ENCODE measurements at places on chromosomes 5 and 9.

DNA sequence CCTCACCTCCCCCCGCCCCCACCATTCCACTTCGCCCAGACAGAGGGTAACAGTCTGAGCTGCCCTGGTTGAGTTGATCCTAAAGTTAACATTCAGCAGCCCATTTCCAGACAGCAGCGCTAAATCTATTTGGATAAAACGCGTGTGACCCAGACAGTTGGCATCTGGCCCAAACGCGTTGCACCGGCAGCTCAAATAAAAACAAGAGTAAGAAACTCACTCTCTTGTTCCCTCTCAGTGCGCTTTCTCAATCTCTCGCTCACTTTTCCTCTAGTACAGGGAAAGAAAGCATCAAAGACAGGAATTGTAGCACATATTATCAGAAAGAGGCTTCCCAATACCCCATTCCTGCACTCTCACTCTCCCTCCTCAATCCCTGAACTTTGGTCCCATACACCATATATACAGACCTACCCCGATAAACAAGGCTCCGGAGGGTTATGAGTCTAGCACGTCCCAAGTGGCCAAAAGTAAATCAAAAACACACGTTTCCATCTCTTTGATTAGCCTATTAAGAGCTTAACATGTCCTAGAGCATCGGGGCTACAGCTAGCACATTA lies 1.3 kb downstream of the ADAMTS6 start:
- DNase-seq: peak; percentile 88

- DNase-seq: no peak
Observed at GRCh38 chr9:127788337-127789011, 2.6 kb downstream of the CDK9 start.

GRCh38 chr5:114727358-114727757 lies 365.5 kb downstream of the KCNN2 start:
- no peak for DNase-seq

GRCh38 chr9:72883875-72884274 lies 69.0 kb downstream of the ALDH1A1 start:
- no peak for DNase-seq

DNA sequence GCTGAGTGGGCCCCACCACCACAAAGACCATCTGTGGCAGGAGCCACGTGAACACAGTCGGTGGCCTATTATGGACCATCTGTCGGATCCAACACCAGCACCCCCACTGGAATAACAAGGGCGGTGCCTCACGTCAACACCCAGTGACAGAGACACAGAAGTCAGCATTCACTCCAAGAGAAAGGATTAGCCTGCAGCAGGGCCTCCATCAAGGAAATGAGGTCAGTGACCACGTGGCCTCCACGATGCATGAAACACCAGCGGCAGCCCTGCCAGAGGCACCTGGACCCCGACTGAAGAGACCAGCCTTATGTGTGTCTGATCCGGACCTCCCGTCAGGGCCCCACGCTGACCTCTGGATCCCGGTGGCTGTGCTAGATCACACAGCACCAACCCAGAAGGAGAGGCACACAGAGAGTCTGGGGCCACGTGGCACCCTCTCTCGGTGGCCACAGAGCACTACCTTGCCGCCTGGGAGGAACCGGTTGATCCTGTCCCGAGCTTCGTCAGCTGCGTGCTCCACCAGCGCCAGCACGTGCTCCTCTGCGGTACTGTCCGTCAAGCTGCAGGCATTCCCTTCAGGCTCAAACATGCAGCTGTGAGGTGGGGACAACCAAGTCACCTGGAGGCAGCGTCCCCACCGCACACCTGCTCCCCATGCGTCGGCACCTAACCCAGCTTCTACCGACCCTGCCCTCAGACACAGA lies 9.0 kb downstream of the BRD9 start:
- no peak for DNase-seq

DNA sequence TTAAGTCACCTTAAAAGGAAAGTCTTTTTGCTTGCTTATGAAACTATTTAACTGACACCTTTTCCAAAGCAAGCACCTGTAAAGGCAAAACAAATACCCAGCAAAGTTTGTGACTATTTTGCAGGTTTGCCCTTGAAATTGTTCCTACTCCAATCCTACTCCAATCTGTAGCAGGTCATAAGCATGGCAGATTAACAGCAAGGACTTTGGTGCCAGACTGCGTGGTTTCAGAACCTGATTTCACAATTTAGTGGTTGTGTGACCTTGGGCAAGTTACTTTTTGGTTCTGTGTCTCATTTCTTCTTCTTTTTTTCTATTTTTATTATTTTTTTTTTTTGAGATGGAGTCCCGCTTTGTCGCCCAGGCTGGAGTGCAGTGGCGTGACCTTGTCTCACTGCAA lies 282.1 kb downstream of the RFX3 start:
- DNase-seq: peak; percentile 26

GRCh38 chr5:29642601-29643000 lies 1550.9 kb upstream of the CDH6 start:
- no peak for DNase-seq
